Right ventricle myocardium inferior (tissue), 1 donor: ENCODE measurements at places on chromosomes 4 and X. TPM values are rescaled to one million over a fixed set of nuclear protein-coding genes. Genes with fewer than 3 reads are reported as not detected.

CLNK gene
- not detected for total RNA-seq

HTN3 gene
- total RNA-seq: not detected

PHKA1 gene
- total RNA-seq: 16.1 TPM

DUX4 gene
- not detected for total RNA-seq

TRO gene
- 1.8 TPM for total RNA-seq

ASB9 gene
- 1.5 TPM for total RNA-seq

SPANXN4 gene
- total RNA-seq: not detected

PLS3 gene
- 44.7 TPM for total RNA-seq

RAB33A gene
- 0.32 TPM for total RNA-seq

SPIN3 gene
- total RNA-seq: 3.1 TPM

EDA gene
- total RNA-seq: 12.4 TPM

MBNL3 gene
- 27.5 TPM for total RNA-seq

HERC3 gene
- total RNA-seq: 49.5 TPM

SMARCAD1 gene
- total RNA-seq: 9.2 TPM

CCSER1 gene
- 12.9 TPM for total RNA-seq
